Smooth muscle cell of the pulmonary artery (primary cell): ENCODE measurements at places on chromosomes 5 and 9. TPM values are rescaled to one million over a fixed set of nuclear protein-coding genes. Genes with fewer than 3 reads are reported as not detected.

The SLC6A7 gene
- 0.20 TPM in 1 of 2 replicates, not detected in the other for total RNA-seq

The CD14 gene
- 4.8 and 5.2 TPM in 2 replicates for total RNA-seq

The PCDHA5 gene
- 0.07 TPM in 2 replicates for total RNA-seq

The SPACA9 gene
- total RNA-seq = 4.0 and 5.7 TPM in 2 replicates

The PTPRD gene
- 5.0 and 17.2 TPM in 2 replicates for total RNA-seq
